ENCODE measurements at places on chromosomes 12 and 14. TPM values are rescaled to one million over a fixed set of nuclear protein-coding genes. Genes with fewer than 3 reads are reported as not detected.

RNFT2 gene
- 23.6 TPM for total RNA-seq

LRRK2 gene
- total RNA-seq = 0.04 TPM

AHNAK2 gene
- 0.06 TPM for total RNA-seq

GNG2 gene
- total RNA-seq = 132 TPM

SLC41A2 gene
- total RNA-seq = 16.8 TPM

KRT8 gene
- total RNA-seq = 0.22 TPM

KCNH3 gene
- total RNA-seq = 1.3 TPM

TMEM253 gene
- not detected for total RNA-seq

SLC2A14 gene
- total RNA-seq = 0.58 TPM

RNU6-8 gene
- not detected for total RNA-seq

TSHR gene
- total RNA-seq = not detected

MED13L gene
- 56.2 TPM for total RNA-seq

PPP1R13B gene
- 10.4 TPM for total RNA-seq

ARMH4 gene
- total RNA-seq = not detected

SLC35F4 gene
- not detected for total RNA-seq

Measured in activated T-helper 17 cell treated with anti-CD3 and anti-CD28 coated beads, Interleukin-2, amount 50 U/mL, for 72 hours (primary cell).